Naive thymus-derived CD4-positive, alpha-beta T cell (primary cell): ENCODE measurements at places on chromosomes 2 and 18.

DNA sequence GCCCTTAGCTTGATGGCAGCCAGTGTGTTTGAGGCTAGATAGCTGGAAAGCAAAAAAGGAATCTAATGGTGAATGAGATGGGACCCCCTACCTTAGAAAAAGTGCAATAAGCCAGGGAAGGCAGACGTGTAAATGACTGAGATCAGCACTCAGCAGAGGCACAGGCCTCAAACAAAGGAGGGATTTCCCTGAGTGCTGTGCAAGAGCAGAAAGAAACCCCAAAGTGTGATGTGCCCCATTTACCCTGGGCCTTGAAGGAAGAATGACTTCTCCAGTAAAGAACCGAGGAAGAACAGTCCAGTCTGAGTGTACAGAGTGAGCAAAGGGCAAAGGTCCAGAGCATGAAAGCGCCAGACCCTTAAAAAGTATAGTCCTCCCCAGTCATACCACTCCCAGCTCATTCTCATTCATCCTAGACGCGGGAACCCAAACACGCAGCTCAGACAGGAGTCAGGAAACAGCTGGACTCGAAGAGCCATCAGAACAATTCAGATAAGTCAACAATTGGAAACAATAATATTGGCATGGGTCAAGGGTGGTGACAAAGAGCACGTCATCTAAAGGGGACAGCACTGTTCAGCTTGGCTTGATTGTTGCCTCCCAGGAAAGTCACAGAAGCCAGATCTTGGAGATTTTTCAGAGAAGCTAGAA lies 121.7 kb downstream of the INO80D start:
- no peak for DNase-seq
- H3K27ac ChIP-seq, result no peak overlapping the region
- H3K27me3 ChIP-seq, result no peaks in the 10 kb centered on the region
- H3K4me3 ChIP-seq, result no peak overlapping the region
- H3K36me3 ChIP-seq, result no peaks in the 10 kb centered on the region

DNA sequence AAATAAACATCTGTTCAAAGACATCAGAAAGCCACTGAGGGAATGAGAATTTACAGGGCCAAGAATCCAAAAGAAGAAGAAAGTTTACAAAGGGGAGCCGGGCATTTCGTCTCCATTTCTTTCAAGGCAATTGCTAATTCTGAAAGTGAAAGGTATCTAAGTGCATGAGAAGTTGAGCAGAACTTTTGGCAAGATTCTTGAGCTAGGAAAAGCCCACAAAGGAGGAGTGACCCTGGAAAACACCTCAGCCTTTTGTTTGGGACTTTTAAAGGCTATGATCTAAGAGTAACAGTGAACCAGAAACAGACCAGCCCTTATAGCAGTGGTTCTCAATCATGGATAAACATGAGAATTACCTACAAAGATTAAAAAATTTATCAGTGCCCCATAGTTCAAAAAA lies 87.4 kb downstream of the MDH1 start:
- no peak overlapping the region for H3K27ac ChIP-seq
- H3K4me1 ChIP-seq, result no peaks in the 10 kb centered on the region

- peaks cover 6% of the 10 kb centered on the region for H3K4me1 ChIP-seq
- no peaks in the 10 kb centered on the region for H3K27me3 ChIP-seq
- H3K4me3 ChIP-seq, result no peak overlapping the region
Measured at GRCh38 chr2:85834466-85834865, 54.3 kb downstream of the ST3GAL5 start.

DNA sequence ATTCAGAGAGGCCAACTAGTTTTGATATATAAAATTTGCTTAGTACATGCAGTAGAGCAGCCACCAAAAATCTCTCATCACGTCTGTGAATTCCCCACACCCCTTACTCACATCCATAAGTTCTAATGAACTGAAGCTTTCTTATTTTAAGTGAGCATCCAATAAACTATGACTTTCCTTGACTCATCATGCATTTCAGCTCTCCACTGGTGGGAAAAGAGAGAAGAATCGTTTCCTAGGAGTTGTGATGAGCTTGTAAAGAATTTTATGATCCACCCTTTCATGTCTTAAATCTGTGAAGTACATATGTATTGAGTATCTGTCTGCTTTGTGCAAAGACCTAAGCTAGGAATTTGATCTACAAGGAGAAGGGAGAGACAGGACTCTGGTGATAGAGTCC lies 428.6 kb downstream of the SETBP1 start:
- no peak for DNase-seq
- no peaks in the 10 kb centered on the region for H3K27me3 ChIP-seq
- H3K36me3 ChIP-seq, result no peaks in the 10 kb centered on the region
- H3K27ac ChIP-seq, result no peak overlapping the region
- peaks cover 13% of the 10 kb centered on the region for H3K4me1 ChIP-seq

DNA sequence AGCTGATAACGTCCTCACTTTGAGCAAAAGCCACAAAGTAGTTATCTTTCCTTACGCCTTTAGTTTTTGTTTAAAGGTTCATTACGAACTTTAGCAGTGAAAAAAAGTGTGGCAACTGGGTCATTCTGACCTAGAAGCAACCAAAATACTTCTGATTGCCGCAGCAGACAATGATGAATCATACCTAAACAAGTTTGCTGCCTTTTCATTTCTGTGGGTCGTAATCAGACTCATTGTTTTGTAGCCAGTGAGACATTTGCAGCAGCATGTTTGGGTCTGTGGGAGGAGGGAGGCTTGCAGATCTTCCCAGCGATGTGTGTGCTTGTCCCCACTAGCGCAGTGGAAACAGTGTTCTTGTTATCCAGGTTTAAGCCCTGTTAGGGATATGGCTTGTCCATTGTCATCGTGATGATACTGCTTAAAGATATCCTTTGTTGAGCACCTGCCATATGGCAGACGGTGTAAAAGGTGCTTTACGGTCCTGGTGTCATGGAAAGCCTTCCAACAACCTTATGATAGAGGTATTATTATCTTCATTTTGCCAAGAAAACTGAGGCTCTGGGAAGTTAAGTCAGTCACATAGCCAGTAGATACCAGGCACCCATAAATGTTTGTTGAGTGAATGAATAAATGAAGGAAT lies 1.3 kb upstream of the GREB1 start:
- H3K4me3 ChIP-seq, result no peak overlapping the region
- no peaks in the 10 kb centered on the region for H3K4me1 ChIP-seq
- DNase-seq, result no peak
- H3K27ac ChIP-seq, result no peak overlapping the region
- H3K27me3 ChIP-seq, result no peaks in the 10 kb centered on the region

DNA sequence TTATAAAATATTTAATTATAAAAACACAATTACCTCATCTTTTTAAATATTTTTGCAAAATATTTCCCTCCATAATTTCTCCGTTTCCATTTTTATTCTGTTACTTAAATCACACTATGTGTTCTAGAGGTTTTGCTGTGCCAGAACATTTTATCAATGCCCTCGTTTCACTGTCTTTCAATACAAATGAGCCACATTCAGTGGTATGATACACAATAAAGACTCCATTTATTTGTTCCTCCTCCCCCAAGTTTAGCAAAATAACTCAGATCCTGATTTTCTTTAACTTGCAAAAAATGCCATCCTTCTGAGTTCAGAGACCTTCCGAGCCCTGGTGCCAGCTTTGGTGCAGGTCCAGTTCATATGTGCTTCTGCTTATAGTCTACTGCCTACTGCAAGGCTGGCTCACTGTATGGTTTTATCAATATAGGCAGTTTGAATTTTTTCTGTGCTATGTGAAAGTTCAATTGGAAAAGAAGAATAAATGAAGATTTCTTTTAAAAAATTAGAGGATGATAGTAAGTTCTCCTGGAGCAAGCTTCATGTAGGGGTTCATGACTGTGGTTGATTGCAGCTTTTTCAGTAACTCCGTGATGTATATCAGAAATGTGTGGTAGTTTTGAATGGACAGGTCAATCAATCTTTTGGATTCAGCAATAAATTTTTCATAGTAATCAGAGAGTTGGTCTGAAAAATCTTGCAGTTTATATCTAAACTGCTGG lies 42.5 kb downstream of the APOB start:
- H3K4me1 ChIP-seq, result no peaks in the 10 kb centered on the region
- H3K36me3 ChIP-seq, result no peaks in the 10 kb centered on the region
- no peak for DNase-seq
- H3K27me3 ChIP-seq, result no peaks in the 10 kb centered on the region
- no peak overlapping the region for H3K4me3 ChIP-seq

DNA sequence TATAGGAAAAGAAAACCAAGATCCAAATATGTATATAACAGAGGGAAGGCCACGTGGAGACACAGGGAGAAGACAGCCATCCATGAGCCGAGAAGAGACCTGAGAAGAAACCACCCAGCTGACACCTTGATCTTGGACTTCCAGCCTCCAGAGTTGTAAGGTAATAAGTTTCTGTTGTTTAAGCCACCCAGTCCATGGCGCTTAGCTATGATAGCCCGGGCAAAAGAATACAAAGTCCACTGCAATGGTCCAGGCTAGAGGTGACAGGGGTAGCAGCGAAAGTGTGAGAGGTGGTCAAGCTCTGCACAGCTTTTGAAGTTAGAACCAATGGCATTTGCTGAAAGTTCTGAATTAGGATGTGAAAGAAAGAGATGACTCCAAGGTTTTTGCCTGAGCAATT lies 2.8 kb downstream of the MYOM1 start:
- no peak overlapping the region for H3K4me3 ChIP-seq
- no peaks in the 10 kb centered on the region for H3K36me3 ChIP-seq
- no peaks in the 10 kb centered on the region for H3K27me3 ChIP-seq
- DNase-seq, result no peak
- H3K27ac ChIP-seq, result no peak overlapping the region

DNA sequence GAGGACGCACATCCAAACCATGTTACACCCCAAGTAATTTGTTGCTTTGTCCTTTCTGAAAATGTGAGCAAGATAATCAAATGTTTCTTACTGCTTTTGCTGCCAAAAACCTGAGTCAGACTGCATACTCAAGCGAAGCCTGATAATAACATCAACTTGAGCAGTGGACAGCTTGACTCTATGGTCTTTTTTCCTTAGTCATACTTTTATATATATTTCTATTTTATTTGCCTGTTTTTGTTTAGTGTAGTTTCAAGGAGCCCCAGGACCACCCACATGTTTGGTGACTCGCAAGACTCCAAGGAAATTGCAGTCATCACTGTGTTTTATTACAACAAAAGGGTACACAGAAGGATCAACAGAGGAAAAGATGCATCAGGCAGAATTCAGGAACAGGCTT lies 688.4 kb upstream of the PIK3C3 start:
- H3K4me3 ChIP-seq, result no peak overlapping the region
- no peaks in the 10 kb centered on the region for H3K27me3 ChIP-seq
- no peaks in the 10 kb centered on the region for H3K4me1 ChIP-seq
- H3K27ac ChIP-seq, result no peak overlapping the region
- no peaks in the 10 kb centered on the region for H3K36me3 ChIP-seq
- DNase-seq, result no peak

- no peak overlapping the region for H3K4me3 ChIP-seq
- DNase-seq, result no peak
- H3K27me3 ChIP-seq, result peaks cover 29% of the 10 kb centered on the region
- no peak overlapping the region for H3K27ac ChIP-seq
- H3K4me1 ChIP-seq, result peaks cover 10% of the 10 kb centered on the region
Measured at GRCh38 chr18:57437766-57438671, 2.8 kb downstream of the ONECUT2 start.

GRCh38 chr2:78431241-78431640 lies 594.3 kb upstream of the REG3G start:
- H3K4me1 ChIP-seq, result no peaks in the 10 kb centered on the region
- no peak overlapping the region for H3K4me3 ChIP-seq
- DNase-seq, result no peak
- H3K27ac ChIP-seq, result no peak overlapping the region
- H3K27me3 ChIP-seq, result no peaks in the 10 kb centered on the region

- H3K36me3 ChIP-seq, result no peaks in the 10 kb centered on the region
- peaks cover 3% of the 10 kb centered on the region for H3K27me3 ChIP-seq
- H3K4me3 ChIP-seq, result no peak overlapping the region
- H3K4me1 ChIP-seq, result no peaks in the 10 kb centered on the region
- H3K27ac ChIP-seq, result no peak overlapping the region
- no peak for DNase-seq
Measured at GRCh38 chr2:9211496-9211895, 4.9 kb downstream of the ASAP2 start.

DNA sequence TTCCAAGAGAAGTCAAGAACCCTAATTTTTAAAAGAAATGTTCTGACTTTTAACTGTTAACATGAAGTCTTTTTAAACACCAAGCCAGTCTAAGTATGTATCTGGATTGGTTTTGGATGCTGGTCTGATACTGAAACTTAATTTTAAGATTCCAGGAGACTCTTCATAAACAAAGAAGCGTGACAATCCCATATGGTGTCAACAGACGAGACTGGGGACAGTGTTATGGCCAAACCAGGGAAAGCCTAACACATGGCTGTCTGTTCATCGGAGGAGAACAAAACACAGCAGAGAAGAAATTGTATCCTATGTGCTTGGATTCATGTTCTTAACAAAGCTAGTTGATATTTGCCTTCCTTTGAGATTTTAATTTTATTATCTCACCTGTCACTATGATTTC lies 80.5 kb upstream of the UPP2 start:
- no peaks in the 10 kb centered on the region for H3K36me3 ChIP-seq
- no peak for DNase-seq
- H3K27me3 ChIP-seq, result no peaks in the 10 kb centered on the region
- no peak overlapping the region for H3K27ac ChIP-seq
- no peak overlapping the region for H3K4me3 ChIP-seq

DNA sequence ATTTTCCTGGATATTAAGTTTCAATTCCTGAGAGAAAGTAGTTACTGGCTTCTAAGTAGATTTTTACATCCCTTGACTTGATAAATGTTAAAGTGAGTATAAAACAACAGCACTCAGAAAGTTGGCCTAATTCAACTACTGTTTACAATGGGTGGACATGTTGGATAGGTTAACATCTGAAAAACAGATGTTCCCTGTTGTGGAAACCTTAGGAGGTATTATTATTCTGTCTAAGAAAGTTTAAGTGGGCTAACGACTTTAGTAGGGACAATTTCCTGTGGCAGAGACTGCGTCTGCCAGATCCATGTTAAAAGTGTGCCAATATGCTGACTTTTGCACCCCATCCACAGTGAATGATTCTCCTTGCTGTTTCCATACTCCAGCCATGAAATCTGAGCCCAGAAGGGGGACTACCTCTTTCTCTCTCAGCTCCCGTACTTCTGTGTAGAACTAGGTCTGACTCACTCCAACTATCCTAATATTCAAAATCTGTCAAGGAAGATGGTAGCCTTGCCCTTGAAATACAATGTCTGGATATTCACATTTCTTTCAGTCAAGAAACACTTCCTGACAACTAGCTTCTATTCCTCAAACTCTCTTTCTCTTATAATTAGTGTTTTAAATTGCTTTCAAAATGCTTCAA lies 327.5 kb upstream of the HNRNPA3 start:
- no peaks in the 10 kb centered on the region for H3K27me3 ChIP-seq
- H3K36me3 ChIP-seq, result no peaks in the 10 kb centered on the region
- no peak overlapping the region for H3K4me3 ChIP-seq
- no peak overlapping the region for H3K27ac ChIP-seq
- DNase-seq, result no peak

- H3K27ac ChIP-seq, result no peak overlapping the region
- no peak for DNase-seq
- H3K4me1 ChIP-seq, result no peaks in the 10 kb centered on the region
- H3K27me3 ChIP-seq, result no peaks in the 10 kb centered on the region
- H3K4me3 ChIP-seq, result no peak overlapping the region
Measured at GRCh38 chr2:112787729-112788393, 3.6 kb upstream of the IL1A start.
